Activated CD4-positive, alpha-beta T cell treated with anti-CD3 and anti-CD28 coated beads for 48 hours (primary cell): ENCODE measurements at places on chromosomes 3 and 15.

GRCh38 chr3:174457758-174458157 is 401.4 kb upstream of the NAALADL2 start:
- DNase-seq, result no peak

GRCh38 chr3:132445817-132446216 is 28.5 kb downstream of the DNAJC13 start:
- DNase-seq, result no peak

DNA sequence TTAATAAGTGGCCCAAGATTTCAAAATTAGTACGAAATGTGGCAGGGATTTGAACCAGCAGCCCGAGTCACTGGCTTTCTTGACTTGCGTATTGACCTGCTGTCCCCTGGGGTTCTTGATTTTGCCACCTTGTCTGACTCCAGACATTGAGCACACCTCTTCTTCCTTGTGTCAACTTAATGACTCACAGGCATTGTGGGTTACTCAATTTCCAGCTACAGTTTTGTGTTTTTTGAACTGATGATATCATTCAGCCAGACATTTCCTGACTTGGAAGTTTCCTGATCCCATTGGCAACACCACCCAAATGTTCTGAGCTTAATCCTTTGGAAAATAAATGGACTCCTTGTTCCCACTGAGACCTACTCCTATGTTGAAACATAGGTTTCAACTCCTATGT is 64.2 kb downstream of the MOBP start:
- no peak for DNase-seq

DNA sequence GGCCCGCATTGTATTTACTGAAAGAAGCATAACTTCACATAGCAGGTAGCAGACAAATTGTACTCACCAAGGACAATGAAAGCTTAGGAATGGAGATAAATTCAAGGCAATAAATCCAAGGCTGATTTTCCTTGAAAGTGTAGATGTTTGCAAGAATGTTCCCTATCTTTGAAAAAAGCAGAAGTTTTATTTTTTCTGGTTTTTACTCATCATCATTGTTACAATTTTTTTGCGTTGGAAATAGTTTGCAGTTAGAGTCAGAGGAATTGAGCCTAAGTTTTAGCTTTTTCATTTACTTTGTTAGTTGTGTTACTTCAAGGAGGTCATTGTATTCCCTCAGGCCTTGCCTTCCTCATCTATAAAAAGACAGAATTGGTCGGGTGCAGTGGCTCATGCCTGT is 213.9 kb upstream of the TBL1XR1 start:
- no peak for DNase-seq

GRCh38 chr3:11269007-11269406 is 3.2 kb upstream of the ATG7 start:
- no peak for DNase-seq

- DNase-seq, result no peak
These were observed 215.0 kb downstream of the TPRG1 start for GRCh38 chr3:189386739-189387138.

DNA sequence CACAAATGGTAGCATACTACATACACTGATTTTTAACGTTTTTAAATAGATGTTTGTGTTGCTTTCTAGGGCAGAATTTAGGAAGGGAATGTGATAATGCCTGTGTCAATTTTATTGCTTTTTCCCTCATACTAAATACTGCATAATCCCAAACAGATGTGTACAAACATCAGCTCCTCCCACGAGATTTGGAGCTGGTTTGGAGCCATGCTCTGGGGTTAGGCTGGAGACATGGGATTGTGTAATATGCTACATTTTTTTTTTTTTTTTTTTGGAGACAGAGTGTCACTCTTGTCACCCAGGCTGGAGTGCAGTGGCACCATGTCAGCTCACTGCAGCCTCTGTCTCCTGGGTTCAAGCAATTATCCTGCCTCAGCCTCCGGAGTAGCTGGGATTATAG is 80.1 kb downstream of the EBLN2 start:
- DNase-seq, result no peak

DNA sequence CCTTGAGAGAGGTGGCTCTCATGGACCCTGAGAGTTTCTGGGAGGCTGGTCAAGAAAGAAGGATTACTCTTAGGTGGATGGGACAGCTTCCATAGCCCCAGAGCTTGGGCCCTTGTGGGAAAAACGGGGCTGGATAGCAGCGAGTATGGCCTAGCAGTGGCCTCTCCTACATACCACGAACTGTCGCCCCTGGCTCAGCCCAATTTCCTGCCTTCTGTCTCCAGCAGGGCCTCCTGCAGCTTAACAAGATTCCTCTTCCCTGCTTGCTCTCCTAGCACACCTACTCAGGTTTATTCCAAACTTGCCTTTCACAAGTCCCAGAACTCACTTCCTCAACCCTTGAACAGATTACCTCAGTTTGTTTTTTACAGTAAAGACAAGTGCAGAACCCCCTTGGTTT is 139.7 kb upstream of the TPM1 start:
- DNase-seq, result no peak

GRCh38 chr3:58234516-58234931 is 3.1 kb upstream of the ABHD6 start:
- peak; percentile 12 for DNase-seq

DNA sequence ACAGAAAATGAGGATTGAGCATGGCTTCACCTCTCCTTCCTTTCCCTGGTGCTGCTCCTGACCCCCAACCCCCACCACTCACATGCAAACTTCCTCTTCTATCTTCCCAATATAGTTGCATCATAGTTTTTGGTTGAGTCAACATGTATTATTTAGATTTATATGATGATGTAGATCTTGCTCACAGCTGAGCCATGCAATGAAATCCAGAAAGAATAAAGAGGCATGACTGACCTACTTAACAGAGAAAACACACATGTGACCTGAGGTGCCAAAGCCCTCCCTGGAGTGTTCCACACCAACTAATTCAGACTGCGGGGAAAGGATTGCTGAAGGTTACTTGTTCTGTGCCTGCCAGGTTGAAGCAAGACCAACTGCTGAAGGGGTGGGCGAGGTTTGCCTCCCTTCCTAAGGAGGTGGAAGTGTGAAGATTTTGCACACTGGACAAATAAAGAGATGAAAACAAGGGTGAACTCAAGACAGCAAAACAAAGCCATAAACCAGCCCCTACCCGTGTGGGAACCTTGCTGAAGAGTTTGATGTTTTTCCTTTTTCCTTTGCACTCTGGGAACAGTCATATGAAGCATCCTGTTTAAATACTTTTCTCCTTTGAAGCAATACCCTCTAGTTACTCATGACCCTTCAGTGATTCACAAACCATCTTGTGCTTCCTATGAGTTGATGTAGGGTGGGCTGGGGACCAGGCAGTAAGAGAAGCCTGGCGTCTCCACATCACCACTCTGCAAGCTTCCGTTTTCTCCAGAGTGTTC is 155.2 kb upstream of the UBE2E1 start:
- DNase-seq, result no peak

DNA sequence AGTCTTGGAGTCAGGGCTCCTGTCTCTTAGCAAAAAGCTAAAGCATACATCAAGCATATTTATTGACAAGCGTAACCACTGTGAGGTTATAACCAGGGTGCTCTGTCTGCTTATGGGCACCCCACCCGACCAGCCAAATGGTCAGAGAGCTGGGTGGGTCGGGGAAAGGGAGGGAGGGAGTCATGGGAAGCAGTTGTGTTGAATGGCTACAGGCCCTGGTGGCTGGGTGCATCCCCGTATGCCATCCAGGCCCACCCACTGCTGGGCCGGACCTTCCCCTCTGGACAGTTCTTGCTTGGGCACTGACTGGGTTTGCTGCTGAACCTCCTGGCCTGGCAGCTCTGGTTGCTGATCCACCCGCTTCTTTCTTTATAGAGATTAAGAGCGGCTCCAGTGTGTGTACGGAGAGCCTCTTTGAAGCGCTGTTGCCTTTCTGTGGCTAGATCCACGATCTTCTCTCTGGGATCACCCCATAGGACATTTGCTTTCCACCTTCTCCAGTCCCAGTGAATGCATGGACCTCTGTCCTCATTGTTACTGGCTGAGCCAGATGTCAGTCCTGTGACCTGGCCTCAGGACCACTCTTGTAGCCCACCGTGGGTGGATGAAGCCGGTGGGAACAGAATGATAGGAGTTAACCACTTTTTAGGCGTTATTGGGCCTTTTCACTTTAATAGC is 59.6 kb downstream of the SMAD3 start:
- no peak for DNase-seq

DNA sequence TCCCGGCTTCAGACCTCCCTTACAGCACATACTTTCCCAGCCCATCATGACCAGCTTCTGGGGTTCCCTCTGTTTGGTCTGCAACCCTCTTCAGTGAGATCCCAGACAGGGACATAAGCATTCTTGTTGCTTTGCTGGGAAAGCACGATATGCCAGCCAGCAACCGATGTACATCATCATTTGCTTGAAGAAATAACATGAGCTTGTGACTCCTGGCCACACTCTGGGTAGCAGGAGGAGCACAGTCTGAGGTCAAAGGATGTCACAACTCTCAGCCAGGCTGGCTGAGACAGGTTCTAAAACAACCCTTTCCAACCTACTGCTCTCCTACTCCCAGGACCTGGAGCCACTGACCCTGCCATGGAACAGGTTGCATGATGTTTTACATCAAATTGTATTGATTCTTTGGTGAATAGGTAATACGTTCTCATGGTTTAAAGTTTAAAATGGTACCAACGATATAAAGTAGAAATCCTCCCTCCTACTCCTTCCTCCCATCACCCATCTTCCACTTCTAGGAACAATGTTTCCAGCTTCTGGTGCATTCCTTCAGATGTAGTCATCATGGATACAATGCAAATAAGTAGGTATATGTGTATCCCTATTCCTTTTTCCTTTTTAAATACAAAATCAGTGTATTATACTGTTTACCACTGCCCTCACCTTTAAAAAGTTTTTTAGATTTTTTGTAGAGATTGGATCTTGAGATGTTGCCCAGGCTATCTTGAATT is 190.3 kb downstream of the OPA1 start:
- DNase-seq, result no peak

GRCh38 chr15:70856177-70856883 is 2.4 kb upstream of the LARP6 start:
- DNase-seq, result no peak

- peak; percentile 77 for DNase-seq
These were observed 8.2 kb upstream of the ZNF589 start for GRCh38 chr3:48232734-48233133.

GRCh38 chr15:43165801-43166325 is 19.3 kb upstream of the CCNDBP1 start:
- DNase-seq, result no peak

GRCh38 chr3:187406927-187407326 is 38.7 kb downstream of the RTP4 start:
- DNase-seq, result no peak

GRCh38 chr15:55661428-55661827 is 73.3 kb upstream of the PYGO1 start:
- DNase-seq, result peak; percentile 19

DNA sequence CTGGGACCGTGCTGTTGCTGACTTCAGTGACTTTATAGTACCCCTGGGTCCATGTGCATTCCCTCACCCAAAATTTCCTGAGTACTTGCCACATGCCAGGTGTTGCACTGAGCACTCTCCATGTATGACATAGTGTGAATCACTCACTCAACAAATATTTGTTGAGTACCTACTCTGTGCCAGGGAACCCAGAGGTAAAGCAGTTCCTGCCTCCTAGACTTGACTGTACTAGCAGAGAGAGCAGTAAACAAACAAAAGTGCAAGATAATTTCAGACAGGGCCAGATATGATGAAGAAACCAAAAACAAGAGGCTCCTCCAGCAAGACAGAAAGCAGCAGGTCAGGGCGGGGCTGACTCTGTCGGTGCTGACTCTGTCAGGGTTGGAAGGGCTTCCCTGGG is 12.2 kb downstream of the TGM4 start:
- DNase-seq, result no peak

- no peak for DNase-seq
These were observed 10.3 kb downstream of the ZBTB47 start for GRCh38 chr3:42663581-42664437.

GRCh38 chr3:52043750-52044149 is 12.6 kb downstream of the DUSP7 start:
- no peak for DNase-seq

- DNase-seq, result no peak
These were observed 78.8 kb downstream of the DLG1 start for GRCh38 chr3:197219619-197220018.
